ENCODE measurements at places on chromosomes 2 and 18.
A peak's percentile ranks its signal among the peaks of the same experiment; 100 is the strongest.

GRCh38 chr2:120520929-120521912 lies 175.3 kb downstream of the INHBB start:
- DNase-seq = no peak

DNA sequence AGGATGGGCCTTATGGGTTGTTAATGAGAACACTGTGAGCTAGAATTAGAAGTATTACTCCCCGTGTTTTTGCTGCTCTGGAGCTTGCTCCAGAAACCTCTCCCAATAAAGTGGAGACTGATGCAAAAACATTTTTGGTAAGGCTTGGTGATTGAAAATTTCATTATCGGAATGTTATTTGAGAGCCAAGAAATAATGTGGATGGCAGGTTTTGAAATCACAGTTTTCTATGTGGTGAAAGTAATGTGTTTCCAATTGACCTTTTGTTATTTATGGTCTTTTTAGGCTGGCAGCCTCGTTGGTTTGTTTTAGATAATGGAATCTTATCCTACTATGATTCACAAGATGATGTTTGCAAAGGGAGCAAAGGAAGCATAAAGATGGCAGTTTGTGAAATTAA lies 5.1 kb downstream of the PLEKHA3 start:
- DNase-seq = no peak

DNA sequence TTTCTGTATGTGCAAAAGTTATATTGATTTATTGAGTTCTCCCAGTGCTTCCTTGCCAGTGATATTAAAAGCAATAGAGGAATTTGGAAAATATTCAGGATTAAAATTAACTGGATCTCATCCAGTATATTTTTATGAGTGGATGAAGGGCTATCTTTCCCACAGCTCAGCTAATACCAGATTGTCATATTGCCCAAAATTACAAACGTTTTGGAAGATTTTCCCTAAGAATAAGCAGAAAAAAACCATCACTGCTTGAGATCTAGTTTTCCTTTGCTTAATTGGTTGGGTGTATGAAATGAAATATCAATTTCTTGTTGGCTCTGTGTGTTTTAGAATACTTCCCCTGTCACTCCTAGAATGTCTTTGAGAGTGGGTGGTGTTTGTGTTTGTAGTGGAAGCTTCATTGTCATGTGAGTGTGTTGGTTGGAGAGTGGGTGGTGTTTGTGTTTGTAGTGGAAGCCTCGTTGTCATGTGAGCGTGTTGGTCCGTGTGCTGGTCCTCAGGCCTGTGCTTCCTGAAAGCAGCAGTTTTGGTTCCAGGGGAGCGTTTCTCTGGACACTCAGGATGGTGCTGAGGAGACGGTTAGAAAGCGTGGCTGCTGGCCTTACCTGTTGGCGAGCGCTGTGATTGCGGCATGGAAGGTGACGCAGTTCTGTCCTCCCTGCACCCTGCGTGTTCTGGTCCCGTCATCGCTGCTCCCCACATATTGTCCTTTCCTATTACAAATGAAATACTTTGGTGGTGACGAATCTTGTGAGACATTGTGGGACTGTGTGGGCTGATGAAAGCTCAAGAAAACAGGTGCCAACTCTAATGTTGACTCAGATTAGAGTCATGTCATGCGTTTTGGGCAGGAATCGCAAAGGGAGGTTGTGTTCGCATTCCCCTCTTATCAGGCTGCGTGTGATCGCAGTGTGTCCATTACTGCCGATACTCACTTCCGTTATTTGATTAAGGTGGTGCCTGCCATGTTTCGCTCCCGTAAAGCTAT lies 12.4 kb downstream of the ASB1 start:
- DNase-seq = no peak

GRCh38 chr18:37238282-37239108 lies 327.1 kb downstream of the CELF4 start:
- no peak for DNase-seq

DNA sequence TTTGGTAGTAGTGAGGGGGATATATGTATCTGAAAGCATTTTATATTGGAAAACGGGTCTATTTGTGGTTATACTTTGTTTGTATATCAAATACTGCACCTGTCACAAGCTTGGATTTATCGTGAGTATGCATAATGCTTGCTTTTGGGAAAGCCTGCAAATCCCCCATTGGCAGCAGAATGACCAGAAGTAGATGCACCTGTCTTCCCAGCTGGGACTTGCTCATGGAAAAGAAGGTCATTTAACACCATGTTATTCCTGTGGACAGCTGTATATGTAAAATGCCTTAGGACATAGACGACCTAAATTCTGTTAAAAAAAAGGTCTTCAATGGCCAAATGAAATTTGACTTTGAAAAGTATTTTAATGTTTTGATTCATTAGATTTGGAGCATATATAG lies 599.4 kb downstream of the XIRP2 start:
- DNase-seq = no peak

GRCh38 chr2:71610671-71611070 lies 157.3 kb downstream of the DYSF start:
- DNase-seq = no peak

DNA sequence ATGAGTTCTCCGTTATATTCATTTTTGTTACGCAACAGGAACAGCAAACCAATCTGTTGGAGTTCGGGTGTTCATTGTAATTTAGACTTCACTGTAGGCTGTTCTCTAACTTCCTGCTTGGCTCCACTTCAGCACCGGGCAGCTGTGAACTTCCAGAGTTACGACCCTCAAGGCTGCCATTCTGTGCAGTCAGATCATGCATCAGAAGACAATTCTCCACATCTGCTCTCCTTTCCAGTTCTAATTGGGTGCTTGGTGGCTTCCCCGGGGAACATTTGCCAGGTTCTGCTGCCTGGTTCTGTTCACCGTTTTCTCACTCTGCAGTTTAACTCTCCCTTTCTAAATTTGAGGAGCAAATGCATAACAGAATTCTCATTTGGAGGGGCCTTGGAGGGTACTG lies 237.7 kb downstream of the NYAP2 start:
- DNase-seq = no peak

GRCh38 chr2:23096906-23097602 lies 287.9 kb upstream of the KLHL29 start:
- no peak for DNase-seq

DNA sequence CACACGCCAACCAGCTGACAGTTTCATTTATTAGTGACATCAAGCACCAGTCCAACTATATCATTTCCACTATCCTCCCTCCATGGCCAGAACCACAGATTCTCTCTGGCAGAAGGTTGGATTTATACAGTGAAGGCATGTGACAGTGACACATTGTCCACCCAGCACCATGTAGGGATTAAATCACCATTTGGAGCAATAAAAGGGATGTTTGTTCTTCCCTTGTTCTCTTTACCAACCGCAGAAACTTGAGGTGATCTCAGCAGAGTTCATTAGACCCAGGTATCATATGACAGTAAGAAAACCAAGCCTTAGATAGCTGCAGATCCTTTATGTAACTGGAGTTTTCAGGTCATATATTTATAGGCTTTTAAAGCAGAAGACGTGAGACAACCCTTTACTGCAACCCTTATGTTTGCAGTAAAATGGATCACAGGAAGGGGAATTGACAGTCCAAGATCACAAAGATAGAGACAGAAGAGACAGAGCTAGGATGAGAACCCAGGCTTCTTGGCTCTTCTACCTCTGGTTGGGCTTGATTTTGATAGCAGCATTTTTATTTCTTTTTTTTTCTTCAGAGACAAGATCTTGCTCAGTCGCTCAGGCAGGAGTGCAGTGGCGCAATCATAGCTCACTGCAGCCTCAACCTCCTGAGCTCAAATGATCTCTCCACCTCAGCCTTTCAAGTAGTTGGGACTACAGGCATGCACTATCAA lies 80.1 kb downstream of the XDH start:
- DNase-seq = no peak

DNA sequence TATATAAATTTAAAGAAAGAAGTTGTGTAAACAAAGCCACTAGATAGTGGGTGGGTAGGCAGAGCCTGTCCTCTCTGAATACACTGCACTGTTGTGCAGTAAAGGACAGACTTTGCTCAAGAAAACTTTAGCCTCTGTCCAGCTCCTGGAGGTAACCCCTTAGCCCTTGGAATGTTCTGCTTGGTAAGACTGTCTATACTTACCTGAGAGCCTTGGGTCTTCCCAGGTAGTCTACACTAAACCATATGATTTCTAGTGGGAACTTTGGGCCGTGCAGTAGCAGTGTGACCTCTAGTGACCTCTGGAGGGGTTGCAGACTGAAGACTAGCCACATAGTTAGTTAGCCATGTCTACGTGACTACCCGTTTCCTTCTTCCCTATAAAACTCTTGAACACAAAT lies 678.3 kb upstream of the NRXN1 start:
- no peak for DNase-seq

- DNase-seq = no peak
Measured at GRCh38 chr2:121211689-121212151, 73.3 kb downstream of the TFCP2L1 start.

DNA sequence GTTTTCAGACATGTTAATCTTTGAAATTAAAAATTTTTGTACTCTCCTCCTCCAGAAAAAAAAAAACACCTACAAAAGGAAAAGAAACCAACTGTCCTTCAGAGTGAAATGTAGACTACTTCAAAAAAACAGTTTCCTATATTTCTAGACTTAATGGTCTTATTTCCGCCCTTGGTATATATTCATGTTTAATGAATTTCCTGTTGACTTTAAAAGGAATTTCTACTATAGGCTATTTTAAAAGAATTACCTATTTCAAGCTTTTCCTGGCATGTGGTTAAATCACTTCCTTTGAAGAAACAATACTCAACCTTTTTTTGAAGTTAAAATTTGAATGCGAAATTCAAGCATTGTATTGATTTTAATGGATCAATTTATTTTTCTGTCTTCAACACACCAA lies 29.2 kb downstream of the GULP1 start:
- DNase-seq = no peak

DNA sequence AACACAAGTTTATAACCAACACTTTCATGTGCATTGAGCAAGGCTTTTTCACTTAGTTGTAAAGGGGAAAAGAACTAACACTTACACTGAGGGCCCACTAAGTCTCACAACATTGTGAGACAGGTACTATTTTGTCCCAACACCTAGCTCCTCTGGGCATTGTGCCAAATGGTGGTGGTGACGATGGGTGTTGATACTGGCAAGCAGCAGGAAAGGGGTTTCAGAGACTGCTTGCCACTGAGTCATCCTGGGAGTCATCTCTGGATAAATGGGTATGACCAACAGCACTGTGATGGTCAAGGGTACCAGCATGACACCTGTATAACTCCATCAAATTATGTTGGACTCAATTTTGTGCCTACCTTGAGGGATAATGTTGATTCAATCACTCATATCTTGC lies 138.8 kb upstream of the ITGA6 start:
- peak; percentile 35 for DNase-seq

- DNase-seq = no peak
Measured at GRCh38 chr2:152047824-152048471, 50.9 kb downstream of the CACNB4 start.

DNA sequence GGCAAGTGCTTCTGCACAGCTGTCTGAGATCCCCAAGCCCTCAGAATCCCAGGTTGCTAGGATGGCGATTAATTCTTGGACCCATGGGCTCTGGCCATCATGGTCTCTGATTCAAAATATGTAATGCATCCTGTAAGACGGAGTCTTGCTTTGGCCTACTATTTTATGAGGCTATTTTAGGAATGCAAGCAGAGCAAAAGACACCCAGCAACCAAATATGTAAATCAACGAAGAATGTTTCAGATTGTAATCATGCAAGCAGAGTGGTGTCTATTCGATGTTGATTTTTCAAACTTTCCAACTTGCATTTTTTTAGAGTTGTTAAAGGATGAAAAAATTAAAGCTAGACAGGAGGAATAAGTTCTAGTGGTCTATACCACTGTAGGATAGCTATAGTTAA lies 154.8 kb downstream of the COL6A3 start:
- no peak for DNase-seq

DNA sequence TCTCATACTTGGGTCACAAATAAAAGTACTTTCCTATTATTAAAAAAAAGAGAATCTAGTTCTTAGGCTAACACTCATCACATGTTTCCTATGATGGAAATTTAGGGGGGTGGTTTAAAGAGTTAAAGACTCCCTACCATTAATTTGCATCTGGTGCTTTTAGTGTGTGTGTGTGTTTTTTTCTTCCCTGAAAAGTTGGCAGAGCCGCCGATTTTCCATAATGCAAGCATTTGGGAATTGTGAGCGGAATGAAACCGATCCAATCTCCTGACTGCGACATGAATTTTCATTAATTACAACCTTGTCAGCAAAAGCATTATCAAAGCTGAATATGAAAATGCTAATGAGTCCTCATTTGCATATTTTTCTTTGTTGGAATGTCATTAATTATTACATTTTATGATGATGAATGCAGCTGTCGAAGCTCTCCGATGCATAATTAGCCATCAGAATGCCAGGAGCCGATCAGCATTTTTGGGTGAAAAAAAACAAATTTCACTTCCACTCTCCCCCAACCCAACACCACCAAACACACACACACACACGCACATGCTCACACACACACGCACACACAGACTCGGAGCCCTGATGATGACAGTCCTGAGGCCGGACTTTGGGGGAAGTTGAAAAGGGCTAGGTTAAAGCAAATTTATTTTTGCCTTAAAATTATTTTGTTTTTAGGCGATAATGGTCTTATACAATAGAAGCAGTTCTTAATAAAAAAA lies 165.4 kb downstream of the TCF4 start:
- DNase-seq = no peak

- no peak for DNase-seq
Measured at GRCh38 chr2:153235516-153235915, 243.0 kb downstream of the RPRM start.

DNA sequence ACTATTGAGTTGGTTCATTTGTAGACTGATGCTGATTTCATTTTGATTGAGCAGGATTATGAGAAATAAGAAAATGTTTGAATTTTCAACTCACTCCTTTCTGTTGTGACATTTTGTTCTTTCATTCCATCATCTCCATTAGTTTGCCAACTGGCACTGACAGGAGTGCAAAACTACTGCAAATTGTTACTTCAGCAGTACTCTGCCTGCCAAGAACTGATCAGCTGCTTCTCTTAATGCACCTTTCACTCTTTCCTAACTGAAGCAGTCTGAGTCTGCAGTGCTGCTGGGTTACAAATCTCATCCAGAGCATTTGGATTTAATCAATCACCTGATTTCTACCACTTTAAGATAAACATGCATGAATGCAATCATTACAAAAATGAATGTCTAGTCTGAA lies 70.9 kb downstream of the TMEFF2 start:
- no peak for DNase-seq

- no peak for DNase-seq
Measured at GRCh38 chr2:221019668-221020067, 552.4 kb downstream of the EPHA4 start.

DNA sequence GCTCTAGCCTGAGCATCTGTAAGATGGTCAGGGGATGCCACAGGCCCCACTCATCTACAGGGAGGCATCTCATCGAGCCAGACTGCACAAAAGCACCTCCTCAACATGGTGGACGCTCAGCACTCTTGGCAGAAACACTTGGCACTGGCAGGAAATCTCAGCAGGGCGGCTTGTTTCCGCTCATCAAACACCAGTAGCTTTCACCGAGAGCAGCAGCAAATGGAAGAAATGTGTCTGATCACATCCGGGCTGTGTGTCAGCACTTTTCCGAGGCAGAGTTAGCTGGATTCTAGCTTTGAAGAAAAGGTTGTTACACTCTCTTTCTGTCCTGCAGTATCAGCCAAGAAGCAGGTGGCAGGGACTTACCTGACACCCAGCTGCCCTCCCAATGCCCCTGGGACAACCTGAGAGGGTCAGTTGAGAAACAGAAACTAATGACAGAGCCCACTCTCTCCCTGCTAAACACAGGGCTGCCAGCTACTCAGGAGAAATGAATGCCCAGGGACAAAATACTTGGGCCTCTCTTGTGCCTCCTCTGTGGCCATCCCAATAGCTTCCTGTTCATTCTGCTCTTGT lies 68.9 kb upstream of the FZD7 start:
- DNase-seq = peak; percentile 45
